ENCODE measurements at places on chromosomes 1 and 21. TPM values are rescaled to one million over a fixed set of nuclear protein-coding genes. Genes with fewer than 3 reads are reported as not detected.

DNA sequence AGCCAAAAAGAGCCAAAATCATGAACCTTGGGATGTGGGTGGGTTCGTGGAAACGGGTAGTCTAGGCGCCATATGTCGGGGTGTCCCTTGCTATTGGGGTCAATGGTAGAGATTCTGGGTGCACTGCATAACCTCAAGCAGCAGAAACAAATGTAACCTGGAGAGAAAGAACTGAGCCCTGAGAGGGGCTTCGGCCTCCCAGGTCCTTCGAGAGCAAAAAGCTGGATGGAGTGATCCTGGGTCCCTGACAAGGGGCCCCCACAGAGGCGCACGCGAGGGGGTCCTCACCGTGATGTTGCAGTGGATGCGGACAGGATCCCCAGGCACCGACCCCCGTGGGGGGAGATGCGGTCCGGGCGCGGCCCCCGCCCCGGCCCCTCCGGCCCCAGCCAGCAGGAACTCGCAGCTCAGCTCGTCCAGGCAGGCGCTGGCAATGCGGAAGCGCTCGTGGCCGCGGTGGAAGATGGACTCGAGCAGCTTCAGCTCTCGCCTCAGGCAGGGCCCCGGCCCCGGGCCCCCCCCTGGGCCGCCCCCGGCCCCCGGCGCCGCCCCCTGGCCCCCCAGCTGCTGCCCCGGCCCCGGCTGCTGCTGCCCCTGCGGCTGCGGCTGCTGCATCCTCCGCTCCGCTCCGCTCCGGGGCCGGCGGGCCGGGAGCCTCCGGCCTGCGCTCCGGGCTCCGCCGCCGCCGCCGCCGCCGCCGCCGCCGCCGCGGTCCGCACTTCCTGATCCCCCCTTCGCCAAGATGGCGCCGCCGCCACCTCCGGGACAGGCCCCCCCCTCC, at the start of gene UBE2Q1:
Gene UBE2Q1, minus strand, starts transcription at position 724 of the 781 bp plus-strand sequence. Its CDS starts 109 bp downstream, at position 615.
- DNase-seq = peak; percentile 48

GRCh38 chr1:23751050-23751814, 8.0 kb downstream of the ELOA start:
- peak; percentile 33 for DNase-seq

DNA sequence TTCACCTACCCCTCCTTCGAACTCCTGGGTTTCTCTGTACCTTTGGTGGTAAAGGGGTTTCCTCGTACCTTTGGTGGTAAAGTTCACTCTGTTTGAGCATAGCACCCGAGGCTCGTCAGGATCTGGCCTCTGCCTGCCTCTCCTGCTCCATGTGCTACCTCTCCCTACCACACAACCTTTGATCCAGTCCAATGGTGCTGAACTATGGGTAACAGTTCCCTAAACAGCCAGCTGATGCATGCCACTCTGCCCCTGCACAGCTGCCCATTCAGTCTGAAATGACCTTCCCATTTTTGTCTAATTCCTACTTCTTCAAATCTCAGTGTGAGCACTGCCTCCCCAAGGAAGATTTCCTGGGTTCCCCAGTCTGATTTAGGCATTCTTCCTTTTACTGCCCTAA, 14.0 kb downstream of the OVAAL start:
- no peak for DNase-seq

DNA sequence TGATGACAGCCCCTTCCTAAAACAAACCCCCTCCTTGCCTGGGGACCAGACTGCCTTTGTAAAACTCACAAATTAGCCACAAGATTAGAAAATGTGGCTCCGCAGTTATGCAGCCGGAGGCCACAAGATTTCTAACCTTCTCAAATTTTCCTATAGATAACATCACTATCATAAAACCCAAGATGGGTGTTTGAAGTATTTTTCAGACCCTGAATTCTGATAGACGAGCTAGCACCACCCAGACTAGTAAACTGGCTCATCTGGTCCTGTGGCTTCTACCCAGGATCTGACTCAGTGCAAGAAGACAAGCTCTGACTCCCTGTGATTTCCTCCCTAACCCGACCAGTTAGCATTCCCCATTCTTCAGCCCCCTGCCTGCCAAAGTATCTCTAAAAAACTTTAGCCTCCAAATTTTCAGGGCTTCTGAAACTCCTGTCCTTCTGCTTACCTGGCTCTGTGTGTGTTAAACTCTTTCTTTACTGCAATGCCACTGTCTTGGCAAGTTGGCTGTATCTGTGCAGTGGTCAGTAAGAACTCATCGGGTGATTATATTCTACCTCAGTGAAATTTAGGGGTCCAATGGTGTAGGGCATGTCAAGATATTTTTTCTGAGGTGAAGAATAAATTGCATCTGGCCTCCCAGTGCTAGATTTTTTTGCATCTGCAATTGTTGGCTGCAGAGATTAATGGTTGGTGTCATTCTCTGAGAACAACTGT, 102.1 kb downstream of the S1PR1 start:
- DNase-seq = no peak

- no peak for DNase-seq
Observed at GRCh38 chr1:112581586-112582192, 37.3 kb downstream of the ST7L start.

DNA sequence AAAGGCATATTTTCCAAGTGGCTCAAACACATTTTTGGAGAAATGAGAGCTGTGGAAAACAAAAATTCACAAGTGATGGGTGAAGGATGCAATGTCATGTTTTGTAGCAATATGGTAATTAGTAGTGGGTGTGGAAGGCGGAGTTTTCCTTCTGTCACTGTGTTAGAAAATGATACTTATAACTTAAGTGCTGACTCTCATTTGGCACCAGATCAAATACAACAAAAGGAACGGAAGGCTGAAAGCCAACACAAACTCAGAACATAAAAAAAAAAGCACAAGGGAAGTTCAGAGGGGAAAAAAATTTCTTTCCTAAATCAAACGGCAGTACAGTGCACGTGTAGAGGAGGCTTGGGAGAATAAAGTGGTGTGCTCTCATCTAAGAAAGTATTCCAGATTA, at the start of gene TNFSF18:
Gene TNFSF18, minus strand, starts transcription at position 77 of the 400 bp plus-strand sequence. Its CDS starts 45 bp downstream, at position 32.
- DNase-seq = peak; percentile 40

GRCh38 chr1:160070243-160071163, 543 bp upstream of the KCNJ10 start:
- DNase-seq = peak; percentile 93

DNA sequence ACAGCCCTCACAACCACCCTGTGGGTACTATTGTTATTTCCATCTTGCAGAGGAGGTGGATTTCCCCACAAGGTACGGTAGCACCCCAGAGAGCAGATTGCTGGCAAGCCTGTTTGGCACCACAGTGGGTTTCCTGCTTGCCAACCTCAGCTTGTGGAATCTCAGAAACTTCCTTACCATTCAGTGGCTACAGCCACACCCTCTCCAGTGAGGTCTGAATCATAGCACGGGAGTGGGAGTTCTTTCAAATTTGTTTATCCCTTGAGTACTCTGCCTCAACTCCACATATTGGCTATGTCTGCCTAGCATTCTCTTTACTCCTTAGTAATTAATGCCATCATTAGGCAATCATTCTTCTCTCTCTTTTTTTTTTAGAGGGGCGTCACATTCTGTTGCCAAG, 162.1 kb downstream of the PTPRU start:
- no peak for DNase-seq

GRCh38 chr1:37480125-37480466, 5.7 kb downstream of the ZC3H12A start:
- no peak for DNase-seq

OR2L3 gene
- total RNA-seq = 0.10 TPM

SUSD4 gene
- total RNA-seq = 28.9 TPM

ZNF695 gene
- 3.5 TPM for total RNA-seq

FOXD3 gene
- 8.2 TPM for total RNA-seq

A3GALT2 gene
- not detected for total RNA-seq

STYXL2 gene
- total RNA-seq = 82.9 TPM

OR14I1 gene
- not detected for total RNA-seq

TCHH gene
- total RNA-seq = not detected

DAB1 gene
- total RNA-seq = 2.5 TPM
